Mucosa of gallbladder (tissue), 1 donor: ENCODE measurements at places on chromosomes 11 and 22.
A peak's percentile ranks its signal among the peaks of the same experiment; 100 is the strongest.

DNA sequence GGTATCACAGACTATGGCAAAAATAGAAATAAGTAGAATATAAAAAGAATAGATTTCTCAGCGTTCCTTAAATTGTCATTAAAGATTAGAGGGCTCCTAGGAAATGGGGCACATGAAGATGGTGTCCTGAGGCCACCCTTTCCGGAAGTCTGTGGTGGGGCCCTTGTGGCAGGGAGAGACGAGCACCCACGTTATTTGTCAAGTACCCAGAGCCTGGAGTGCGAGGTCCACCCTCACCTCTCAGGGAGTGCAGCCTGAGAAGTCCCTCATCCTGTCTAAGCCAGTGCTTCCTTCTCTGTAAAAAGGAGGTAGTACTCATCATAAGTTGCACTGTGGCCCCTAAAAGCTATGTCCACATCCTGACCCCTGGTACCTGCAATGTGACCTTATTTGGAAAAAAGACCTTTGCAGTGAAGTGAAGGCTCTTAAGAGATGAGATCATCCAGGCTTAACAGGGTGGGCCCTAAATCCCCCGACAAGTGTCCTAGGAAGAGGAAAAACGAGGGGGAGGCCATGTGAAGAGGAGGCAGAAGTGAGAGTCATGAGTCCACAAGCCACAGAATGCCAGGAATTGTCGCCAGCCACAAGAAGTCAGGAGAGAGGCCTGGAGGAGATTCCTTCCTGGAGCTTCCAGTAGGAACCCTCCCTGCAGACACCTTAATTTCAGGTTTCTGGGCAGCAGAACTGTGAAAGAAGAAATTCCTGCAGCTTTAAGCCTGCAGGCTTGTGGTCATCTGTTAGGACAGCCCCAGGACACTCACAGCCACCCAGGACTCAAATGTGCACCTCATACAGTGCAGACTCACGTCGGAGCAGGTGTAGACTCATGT is 76.8 kb upstream of the CCND1 start:
- DNase-seq, result no peak

GRCh38 chr22:44183287-44183588 is 2.5 kb downstream of the PARVG start:
- DNase-seq, result no peak

DNA sequence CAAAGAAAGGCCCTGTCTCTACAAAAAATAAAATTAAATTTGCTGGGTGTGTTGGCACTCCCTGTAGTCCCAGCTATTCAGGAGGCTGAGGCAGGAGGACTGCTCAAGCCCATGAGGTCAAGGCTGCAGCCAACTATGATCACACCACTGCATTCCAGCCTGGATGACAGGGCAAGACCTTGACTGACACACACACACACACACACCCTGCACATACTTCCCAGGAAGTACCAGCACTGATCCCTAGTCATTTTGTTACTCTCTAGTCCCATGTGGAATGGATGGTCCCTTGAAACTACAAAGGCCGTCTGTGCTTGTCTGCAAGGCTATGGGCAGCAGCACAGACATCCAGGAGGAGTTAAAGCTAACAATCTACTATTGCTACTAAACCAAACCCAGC is 59.7 kb upstream of the CYP2D6 start:
- no peak for DNase-seq

GRCh38 chr22:22928666-22929380 is 41.2 kb downstream of the IGLL5 start:
- DNase-seq, result no peak

GRCh38 chr11:19200410-19201201 is 1.2 kb downstream of the CSRP3 start:
- DNase-seq, result no peak

GRCh38 chr11:72351836-72352235 is 82.5 kb downstream of the CLPB start:
- DNase-seq, result no peak

DNA sequence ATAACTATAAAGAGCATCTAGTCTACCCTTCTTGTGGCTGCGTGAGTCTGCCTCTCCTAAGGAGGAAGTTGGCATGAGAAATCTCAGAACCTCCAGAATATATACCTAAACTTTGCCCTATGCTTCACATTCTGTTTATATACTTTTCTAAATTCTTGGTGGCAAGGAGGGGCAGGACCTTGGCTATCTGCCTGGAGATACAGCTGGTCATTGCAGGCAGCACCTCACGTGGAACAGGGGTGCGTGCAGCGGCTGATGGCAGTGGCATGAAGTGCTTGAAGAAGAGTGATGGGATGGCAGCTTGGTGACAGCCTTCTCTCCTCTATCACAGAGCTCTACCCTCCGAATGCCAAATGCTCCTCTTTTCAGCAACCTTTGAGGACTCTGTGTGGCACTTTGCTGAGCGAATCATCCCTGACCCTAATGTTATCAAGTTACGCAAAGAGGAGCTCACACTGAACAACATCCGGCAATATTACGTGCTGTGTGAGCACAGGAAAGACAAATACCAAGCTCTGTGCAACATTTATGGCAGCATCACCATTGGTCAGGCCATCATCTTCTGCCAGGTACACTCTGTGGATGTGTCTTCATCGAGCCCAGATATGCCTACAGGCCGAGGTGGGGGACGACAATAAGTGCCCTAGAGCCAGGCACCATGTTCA is 12.5 kb downstream of the DDX25 start:
- peak; percentile 47 for DNase-seq

DNA sequence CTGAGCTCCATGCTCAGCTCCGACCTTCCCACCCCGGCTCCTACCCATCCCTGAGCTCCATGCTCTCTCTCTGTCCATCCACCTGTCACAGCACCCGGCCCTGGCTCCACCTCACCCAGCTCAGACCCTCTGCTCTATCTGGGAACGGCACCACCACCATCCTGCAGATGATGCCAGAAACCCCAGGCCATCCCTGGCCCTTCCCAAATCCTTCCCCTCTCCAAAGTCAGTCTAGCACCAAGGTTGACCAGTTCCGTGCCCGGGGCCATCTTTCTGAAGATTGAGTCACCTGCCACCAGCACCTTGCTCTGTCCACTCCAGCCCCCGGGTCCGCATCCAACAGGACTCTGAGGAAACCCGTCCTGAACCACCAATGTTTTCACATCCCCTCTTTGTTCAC is 969.6 kb downstream of the BRD1 start:
- no peak for DNase-seq

- no peak for DNase-seq
Observed at GRCh38 chr11:112100462-112100861, 13.8 kb downstream of the SDHD start.

- no peak for DNase-seq
Observed at GRCh38 chr11:128397362-128397761, 190.0 kb downstream of the ETS1 start.

DNA sequence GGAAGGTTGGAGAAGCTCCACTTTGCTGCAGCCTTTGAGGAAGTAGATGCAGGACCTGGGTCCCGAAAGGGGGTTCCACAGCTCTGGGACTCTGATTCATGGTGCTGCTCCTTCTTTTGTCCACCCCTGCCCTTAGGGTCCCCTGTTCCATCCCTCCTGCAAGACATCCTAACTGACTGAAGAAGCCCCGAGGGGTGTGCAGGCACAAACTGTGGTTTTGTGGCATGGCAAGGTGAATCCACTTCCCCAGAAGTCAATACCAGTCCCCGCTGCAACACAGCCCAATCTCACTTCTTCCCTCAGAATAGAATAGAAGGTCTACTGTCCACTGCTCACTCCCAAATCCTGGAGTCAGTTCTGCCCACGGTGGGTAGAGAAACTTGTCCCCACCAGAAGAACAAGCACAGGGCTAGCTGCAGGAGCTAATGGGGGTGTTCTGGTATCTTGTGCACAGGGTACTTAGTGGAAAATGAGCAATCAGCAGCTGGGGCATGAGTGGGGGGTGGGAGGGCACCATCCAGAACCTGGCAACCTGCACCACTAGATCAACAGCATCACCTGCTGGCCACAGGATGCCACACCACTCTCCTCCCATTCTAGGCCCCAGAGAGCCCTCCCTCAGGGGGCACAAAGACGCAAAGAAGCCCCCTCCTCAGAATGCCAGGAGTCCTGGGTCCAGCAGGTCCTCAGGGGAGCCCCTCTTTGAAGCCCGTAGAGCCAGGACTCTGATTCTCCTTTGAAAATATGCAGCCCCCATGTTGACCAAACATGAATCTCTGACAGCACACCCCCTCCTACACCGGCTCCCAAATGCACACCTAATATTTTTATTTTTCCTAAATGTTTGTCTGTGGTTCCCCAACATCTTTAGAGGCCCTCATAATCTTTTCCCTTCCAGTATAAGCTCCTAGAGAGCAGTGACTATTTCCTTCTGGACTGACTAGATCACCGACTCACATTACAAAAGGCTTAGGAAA is 14.1 kb downstream of the SPATA19 start:
- no peak for DNase-seq

DNA sequence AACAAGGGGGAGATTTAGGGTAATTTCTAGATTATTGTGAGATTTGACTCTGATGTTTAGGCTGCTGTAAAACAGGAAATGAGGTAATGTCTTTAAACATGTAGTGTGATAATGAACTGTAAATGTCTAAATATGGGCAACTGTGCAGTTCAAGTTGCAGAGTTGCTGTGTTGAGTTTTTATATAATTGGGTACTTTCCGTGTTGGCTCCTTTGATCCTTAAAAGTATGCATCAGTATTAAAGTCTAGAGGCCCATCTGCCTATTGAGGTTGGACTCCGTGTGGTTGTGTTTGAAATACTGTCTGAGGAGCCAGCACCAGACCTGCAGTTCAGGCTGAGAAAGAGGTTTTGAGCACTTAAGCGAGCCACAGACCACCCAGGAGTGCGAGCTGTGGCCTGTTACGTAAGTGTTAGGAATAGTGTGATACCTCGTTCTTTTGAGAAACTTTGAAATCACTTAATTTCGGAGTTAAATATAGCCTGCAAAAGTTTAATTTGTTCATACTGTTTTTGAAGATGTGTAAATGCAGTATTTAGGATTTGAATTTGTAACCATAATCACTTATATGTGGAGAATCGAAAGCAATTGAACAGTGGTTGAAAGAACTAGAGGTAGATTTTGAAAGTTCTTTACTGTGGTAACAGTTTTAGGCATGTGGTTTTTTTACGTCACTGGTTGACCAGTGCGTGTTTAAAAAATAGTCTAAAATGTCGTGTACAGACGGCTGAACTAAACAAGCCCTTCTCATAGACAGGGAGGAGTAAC is 9.0 kb downstream of the FAM118A start:
- no peak for DNase-seq

DNA sequence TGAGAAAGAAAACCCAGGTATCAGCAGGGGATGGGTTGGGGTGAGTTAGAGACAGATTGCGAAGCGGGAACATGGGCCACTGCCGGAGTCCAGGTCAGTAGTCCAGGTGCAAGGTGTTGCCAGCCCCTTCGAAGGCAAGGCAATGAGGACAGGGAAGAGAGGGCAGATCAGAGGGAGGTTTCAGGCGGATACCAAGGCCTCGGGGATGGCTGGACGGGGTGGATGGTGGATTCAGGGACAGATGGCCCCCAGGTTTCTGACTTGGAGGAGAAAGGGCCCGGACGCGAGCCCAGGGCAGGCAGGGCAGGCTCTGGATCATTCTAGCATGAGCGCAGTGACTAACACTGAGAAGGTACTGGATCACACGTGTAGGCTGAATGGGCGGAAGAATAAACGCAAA is 25.4 kb upstream of the IGSF9B start:
- no peak for DNase-seq

DNA sequence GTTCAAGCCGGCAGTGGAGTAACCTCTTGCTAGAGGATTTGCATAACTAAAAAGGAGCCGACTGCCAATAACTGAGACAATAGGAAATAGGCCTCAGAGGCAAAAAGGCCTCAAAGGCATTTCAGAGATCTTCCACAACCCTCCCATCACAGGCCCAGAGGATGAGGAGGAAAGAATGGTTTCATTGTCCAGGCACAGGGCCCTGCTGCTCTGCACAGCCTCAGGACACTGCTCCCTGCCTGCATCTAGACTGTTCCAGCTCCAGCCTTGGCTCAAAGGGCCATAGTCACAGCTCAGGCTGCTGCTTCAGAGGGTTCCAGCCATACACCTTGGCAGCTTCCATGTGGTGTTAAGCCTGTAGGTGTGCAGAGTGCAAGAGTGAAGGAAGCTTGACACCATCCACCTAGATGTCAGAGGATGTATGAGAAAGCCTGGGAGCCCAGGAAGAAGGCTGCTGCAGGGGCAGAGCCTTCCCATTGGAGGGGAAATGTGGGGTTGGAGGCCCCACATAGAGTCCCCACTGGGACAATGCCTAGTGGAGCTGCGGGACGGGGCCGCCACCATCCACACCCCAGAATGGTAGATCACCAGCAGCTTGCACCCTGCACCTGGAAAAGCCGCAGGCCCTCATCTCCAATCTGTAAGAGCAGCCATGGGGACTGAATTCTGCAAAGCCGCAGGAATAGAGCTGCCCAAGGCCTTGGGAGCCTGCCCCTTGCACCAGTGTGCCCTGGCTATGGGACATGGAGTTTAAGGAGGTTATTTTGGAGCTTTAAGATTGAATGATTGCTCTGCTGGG is 8.2 kb upstream of the LRP5 start:
- no peak for DNase-seq

- peak; percentile 53 for DNase-seq
Observed at GRCh38 chr22:17563936-17564391, 666 bp downstream of the SLC25A18 start.

GRCh38 chr11:91761406-91762025 is 463.1 kb upstream of the FAT3 start:
- no peak for DNase-seq

DNA sequence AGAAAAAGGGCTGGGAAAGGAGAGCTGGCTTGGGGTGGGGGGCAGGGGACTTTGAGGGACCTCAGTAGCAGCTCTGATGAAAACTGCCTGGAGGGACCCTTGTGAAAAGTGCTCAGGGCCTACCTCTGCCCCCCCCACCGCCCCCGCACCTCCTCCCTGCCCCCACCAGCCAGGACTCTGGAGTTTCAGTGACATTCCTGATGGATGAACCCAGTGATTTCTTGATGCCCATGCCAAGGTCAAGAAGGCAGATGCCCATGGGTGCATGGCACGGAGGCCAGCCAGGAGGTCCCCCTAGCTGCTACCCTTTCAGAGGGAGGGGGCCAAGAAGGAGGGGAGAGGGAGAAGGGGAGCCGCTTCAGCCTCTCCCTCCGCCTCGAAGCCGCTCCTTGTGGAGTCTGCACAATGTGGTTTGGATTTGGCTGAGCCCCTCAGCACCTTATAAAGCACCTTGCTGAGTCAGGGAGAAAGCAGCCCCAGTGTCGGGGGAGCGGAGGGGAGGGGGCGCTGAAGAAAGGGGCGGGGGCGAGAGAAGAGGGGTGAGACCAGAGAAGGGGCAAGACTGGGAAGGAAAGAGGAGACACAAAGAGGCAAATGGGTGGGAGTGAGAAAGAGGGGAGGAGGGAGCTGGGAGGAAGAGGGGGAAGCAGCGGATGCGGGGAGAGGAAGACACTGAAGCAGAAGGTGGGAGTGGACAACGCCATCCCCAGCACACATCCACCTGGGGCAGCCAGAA is 2.1 kb upstream of the CLCF1 start:
- no peak for DNase-seq
